Brain pericyte (primary cell): ENCODE measurements at places on chromosomes 1 and 21.

DNA sequence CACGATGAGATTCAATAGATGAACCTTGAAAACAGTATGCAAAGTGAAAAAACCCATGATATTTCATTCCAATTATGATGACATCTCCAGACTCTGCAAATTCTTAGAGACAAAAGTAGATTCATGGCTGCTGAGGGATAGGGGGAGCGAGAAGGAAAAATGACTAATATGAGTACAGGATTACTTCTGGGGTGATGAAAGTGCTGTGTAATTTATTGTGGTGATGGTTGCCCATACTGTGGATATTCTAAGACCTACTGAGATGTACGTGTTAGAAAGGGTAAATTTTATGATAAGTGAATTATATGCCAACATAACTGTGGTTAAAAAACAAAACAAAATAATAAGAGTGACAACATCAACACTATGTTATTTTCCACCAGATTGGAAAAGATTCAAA, 18.9 kb upstream of the RGS7 start:
- DNase-seq: no peak

DNA sequence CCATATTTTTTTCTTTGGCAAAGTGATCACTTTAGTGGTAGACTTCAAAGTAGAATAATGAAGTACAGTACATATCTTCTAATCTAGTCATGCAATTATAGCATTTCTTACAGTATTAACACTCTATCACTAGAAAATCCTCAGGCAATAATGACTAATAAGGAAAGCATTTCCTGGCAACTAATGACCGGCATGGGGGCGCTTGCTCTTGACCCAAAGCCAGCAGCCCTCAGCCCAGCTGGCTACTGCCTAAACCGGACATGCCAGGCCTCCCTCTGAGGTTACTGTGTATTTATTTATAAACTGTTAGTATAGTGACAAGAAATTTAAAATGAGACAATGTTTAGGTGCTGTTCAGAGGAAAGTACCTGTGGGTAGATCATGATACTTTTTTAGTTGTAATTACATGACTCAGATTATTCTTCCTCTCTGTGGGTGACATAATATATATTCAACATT, 633.8 kb downstream of the PTPRC start:
- DNase-seq: peak; percentile 61

DNA sequence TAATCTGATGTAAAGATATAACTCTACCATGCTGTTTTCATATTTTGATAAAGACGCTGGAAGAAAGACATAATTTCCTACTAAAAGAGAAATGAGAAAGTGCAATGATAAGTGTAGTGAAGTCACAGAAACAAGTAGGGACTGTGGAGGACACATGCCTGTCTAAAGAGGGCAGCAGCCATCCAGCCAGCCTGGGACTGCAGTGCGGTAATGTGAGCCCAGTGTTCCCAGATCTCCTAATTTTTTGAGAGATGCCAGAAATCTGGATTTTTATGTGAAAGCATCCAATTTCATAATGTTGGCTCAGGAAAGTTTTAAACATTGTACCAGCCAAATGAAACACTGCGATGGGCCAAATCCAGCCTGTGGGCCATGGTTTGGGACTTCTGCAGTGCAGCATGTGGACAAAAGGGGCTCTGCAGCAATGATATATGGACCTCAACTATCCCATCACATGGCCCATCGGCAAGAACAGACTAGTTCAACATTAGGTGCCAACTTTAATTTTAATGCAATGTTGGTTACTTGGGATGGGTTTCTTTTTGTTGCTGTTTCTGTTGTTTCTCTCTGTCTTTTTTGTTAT, 329.5 kb downstream of the LTN1 start:
- no peak for DNase-seq

DNA sequence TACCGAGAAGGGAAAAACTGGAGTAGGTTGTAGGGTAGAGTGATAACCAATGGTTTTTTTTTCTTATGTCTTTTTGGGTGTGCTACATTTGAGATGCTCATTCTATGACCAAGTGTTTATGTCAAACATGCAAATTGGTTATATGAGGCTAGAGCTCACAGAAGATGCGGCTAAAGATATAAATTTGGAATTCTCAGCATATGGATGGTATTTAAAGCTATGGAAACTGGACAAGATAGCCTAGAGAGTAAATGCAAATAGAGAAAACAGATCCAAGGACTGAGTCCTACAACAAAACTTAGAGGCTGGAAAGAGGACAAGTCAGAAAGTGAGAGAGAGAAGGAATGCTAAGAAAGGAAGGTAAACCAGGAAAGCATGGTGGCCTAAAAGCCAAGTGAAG, 7.4 kb downstream of the GDAP2 start:
- no peak for DNase-seq
